Activated CD4-positive, alpha-beta T cell treated with anti-CD3 and anti-CD28 coated beads for 36 hours (primary cell): ENCODE measurements at places on chromosomes 16 and 17. TPM values are rescaled to one million over a fixed set of nuclear protein-coding genes. Genes with fewer than 3 reads are reported as not detected.
A peak's percentile ranks its signal among the peaks of the same experiment; 100 is the strongest.

The TPSG1 gene
- total RNA-seq, result not detected

- DNase-seq, result no peak
- H3K36me3 ChIP-seq, result no peaks in the 10 kb centered on the region
- H3K27ac ChIP-seq, result no peak overlapping the region
- peaks cover 8% of the 10 kb centered on the region for H3K27me3 ChIP-seq
- H3K4me3 ChIP-seq, result no peak overlapping the region
- H3K4me1 ChIP-seq, result no peaks in the 10 kb centered on the region
These were observed 89.9 kb downstream of the CYLD start for GRCh38 chr16:50831751-50832150.

- peak overlapping the region; percentile 89 for H3K27ac ChIP-seq
- peaks cover 6% of the 10 kb centered on the region for H3K36me3 ChIP-seq
- H3K27me3 ChIP-seq, result no peaks in the 10 kb centered on the region
- H3K4me1 ChIP-seq, result peaks cover 57% of the 10 kb centered on the region
These were observed 4.5 kb downstream of the TNFSF12 start for GRCh38 chr17:7553356-7553755.

DNA sequence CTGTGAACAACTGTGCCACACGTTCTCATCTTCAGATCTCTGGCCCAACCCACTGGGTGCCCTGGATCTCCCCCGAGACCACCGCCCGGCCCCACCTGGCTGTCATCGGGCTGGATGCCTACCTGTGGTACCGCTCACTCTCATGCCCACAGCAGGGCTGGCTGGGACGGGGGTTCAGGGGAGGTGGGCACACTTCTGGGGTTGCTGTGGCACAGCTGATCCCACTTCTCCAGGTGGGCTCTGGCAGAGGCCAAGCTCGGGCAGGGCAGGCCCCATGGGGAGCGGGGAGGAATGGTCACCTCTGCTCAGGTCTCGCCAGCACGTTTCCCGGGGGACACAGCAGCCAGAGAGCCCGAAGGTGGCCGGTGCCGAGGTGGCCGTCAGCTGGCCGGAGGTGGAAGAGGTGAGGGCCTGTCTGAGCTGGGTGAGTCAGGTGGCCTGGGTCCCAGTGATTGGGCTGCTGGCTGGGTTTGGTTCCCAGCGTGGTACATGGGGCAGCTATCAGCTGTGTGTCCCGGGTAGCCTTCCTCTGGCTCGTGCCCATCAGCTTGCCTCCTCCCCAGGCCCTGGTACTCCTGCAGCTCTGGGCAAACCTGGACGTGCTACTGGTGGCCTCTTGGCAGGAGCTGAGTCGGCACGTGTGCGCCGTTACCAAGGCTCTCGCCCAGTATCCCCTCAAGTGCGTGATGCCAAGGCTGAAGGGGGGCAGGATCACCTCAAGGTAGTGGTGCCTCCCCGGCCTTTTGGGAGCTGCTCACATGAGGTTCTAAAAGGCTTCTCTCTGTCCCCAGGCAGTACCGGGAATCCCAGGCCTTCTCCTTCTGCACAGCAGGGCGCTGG is 2.3 kb upstream of the MRPS34 start:
- no peaks in the 10 kb centered on the region for H3K27me3 ChIP-seq
- no peak for DNase-seq
- H3K4me1 ChIP-seq, result peaks cover 6% of the 10 kb centered on the region
- peak overlapping the region; percentile 26 for H3K4me3 ChIP-seq
- no peak overlapping the region for H3K27ac ChIP-seq
- H3K36me3 ChIP-seq, result peaks cover 17% of the 10 kb centered on the region

- H3K36me3 ChIP-seq, result no peaks in the 10 kb centered on the region
- peaks cover 20% of the 10 kb centered on the region for H3K4me1 ChIP-seq
- DNase-seq, result peak; percentile 36
These were observed 1.6 kb upstream of the LDAF1 start for GRCh38 chr16:21156767-21157467.
